GM04504 (cell line): ENCODE measurements at places on chromosomes 5 and 9.

- no peak for DNase-seq
Observed at GRCh38 chr9:99411068-99411467, 189.0 kb downstream of the SEC61B start.

GRCh38 chr5:176500511-176500910 is 36.7 kb downstream of the RNF44 start:
- peak; percentile 10 for DNase-seq

GRCh38 chr5:123181394-123181801 is 92.4 kb downstream of the PRDM6 start:
- DNase-seq: no peak

GRCh38 chr9:98218562-98219363 is 26.3 kb upstream of the CORO2A start:
- DNase-seq: no peak

DNA sequence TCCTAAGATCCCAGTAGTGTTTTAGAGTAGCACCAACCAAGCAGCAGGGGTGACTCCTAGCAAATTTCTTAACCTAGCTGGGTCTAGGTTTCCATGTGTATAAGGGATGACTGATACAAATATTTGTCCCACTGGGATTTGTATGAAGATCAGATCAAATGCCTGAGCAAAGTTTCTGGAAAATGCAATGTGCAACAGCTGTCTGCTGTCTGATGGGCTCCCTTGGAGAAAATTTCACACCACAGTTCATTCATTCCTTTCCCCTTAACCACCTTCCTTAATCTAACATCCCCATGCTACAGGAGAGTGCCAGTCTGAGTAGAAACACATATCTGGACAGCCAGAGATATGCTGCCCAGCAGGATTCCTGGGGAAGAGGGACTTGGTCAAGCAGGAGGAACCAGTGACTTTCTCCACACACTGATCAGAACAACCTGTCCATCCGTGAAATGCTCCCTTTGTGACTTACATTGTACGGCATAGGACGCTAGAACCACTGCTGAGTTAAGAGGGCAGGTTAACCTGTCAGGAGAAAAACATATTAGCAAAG is 53.3 kb downstream of the PTPN3 start:
- no peak for DNase-seq

DNA sequence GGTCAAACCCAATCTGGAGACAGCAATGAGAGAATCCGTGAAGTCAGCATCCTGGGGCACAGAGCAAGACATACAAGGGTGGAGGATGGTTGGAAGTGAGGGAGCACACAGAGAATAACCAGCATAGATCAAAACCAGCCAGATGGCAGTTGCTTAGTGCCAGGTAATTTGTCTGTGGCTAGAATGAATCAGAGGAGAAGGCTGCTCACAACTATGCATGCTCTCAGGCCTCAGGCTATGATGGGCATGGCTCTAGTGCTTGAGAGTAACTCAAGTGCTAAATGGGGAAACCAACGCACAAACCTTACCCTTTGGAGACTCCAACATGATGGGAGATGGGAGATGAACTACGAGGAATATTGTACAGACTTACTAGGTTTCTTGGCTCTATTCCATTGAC is 160.8 kb downstream of the DMRT2 start:
- no peak for DNase-seq

DNA sequence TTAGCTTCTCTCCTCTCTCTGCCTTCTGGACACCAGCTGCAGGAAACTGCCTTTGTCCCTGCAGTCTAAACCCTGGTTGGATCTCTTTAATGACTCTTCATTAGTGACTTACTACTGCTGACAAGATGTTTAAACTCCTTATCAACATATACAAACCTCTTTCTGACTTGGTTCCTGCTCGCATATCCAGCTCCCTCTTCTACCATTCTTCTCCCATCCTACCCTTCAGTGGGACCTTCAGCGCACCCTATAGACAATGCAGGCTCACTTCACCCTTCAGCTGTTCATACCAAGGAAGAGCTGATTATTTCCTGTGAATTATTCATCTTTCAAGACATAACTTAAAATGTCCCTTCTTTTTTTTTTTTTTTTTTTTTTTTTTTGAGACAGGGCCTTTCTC is 436.5 kb downstream of the KIAA0825 start:
- DNase-seq: no peak

DNA sequence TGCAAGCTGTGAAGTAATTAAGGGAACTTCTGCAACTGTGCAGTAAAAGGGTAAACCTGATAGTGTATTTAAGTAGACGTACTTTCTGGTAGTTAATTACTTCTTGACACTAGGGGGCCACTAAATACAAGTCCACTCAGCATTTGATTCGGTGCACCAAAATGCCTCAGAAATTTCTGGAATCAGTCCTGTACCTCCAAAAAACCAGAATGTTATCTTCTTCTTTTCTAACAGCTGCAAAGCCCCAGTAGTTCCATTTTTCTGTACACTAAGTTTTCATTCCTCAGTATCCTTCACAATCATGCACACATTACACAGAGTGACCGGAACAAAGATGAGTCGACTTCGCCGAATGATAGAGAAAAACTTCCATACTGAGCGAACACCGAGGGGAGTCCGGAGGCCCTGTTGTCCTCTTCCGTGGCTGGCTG is 484 bp downstream of the GFM2 start:
- no peak for DNase-seq

DNA sequence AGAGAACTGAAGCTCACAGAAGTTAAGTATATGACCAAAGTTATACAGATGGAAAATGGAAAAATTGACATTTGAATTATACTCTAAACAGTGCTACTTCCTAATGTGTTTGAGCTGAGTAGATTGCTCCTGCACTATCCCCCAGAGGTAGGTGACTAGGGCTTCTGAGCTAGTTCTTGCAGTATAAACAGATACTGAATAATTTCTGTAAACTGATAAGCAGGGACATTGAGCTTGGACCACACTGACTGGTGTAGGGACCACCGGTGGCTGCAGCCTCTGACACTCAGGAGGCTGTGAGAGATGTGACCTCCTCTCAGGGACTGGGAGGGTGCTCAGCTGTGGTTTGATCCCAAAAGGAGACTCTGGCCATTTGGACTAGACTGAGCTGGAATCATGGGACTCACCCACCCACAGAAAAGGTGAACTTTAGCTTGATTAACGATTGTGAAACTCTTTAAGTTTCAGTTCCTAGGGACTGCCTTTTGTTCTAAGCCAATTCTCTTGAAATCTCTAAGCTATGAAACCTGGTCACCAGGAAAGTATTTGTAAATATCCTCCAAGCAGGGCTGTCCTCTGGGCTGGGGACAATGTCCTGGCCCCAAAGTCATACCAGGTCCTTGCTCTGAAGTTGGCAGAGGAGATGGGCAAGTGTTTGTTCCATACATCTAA is 291.5 kb downstream of the SEC61B start:
- DNase-seq: no peak

GRCh38 chr5:54315736-54316528 is 5.6 kb upstream of the ARL15 start:
- DNase-seq: no peak

DNA sequence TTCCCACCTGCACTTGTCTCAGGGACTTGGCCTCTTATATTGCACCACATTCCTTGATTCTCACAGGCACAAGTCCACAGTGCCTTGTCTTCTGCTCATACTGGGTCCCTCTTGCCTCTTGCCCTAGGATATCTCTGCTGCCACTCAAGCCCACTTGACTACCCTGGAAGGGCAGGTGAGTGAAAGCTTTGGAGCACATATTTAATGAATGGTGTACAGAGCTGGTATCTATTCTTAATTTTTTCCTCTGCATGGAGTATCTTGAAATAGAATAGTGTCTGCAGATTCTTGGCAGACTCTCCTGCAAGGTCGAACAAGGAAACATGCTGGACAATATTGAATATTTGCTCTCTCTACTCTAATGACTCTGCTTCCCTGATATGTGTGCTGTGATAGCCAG is 1248.0 kb downstream of the MAT2B start:
- no peak for DNase-seq

- no peak for DNase-seq
Observed at GRCh38 chr5:75387806-75388205, 50.8 kb downstream of the HMGCR start.

DNA sequence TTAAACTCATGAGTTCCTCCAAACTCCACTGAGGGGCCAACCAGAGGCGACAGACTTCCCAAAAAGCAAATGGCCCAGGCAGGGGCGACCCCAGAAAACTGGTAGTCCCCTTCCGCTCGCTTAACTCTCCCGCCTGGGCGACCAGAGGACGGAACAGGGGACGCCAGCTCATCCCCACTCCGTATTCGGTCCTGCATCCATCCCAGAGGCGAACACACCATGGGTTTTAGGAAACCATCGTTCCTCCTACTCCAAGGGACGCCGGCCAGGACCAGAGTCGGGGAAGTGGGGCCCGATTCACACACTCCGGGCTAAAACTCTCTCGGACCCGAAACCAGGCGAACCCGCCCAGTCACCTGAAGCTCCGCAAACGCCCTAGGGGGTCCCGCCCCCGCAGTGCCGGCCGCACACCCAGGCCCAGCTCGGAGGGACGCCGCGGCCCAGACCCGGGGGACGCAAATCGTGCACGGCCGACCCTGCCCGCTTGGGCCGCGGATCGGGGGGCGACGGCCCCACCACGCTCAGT is 478 bp downstream of the TEX10 start:
- DNase-seq: peak; percentile 12

GRCh38 chr5:52694648-52695047 is 93.1 kb upstream of the ITGA1 start:
- DNase-seq: no peak
